ENCODE measurements at places on chromosomes 2 and 18.

DNA sequence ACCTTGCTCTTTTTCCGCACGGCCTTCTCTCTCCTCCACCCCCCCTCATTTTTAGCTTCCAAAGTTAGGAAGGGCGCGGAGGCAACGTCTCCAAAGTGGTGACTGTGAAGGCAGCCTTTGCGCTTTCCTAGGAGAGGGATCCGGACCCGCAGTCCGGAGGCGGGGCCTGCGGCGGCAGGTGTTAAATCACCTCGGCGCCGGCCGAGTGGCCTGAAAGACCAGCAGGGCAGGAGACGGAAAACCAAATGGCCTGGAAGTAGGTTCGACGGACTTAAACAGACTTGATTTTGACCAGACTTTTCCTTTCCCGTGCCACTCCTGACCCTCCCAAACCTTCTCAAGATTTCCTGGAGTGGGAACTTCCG lies 615 bp downstream of the GORASP2 start:
- no peak for DNase-seq

DNA sequence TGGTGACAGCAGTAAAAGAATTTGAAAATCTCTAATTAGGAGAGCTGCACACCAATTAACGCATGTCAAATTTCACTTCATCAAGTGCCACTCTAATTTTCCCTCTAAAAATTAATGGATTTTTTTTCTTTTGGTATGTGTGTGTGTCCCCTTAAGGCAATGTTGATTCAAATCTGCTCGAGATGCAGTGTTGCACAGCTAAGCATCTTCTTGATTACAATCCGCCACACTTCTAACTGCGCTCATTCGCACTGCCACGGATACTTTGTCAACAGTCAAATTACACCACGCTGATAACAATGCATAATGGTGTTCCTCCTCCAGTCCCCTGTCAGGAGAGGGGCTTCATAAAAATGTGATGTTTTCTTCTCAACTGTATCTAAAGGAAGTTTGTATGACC lies 261.4 kb downstream of the MEIS1 start:
- DNase-seq, result no peak

- no peak for DNase-seq
Measured at GRCh38 chr2:61898810-61899209, 6.7 kb upstream of the COMMD1 start.

DNA sequence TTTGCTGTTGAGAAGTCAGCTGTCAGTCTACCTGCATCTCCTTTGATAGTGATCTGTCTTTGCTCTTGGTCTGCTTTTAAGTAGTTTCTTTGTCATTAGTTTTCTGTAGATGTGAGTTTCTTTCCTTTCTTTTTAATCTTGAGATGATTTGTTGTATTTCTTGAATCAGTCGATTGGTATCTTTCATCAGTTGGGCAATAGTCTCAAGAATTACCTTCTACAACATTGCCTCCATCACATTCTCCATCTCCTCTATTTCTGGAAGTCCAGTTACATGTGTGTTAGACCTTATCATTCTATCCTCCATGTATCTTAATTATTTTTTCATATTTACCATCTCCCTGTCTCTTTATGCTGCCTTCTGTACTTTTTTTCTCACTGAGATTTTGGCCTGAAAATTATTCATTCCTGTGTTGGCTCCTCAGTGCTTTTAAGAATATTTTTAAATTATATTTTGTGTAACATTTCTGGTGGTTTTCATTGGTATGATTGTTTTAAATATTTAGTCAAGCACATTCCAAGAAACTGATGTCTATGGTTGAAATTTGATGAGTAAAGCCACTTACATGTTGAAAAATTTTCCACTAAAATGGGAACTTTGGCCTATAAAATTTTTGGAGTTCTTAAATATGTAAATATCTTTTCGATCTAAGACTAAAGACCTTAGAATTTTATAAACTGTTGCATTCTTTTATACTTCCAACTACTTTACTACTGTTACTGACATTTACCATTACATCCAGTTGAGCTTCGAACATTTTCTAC lies 239.5 kb upstream of the MGAT5 start:
- DNase-seq, result no peak

GRCh38 chr2:237264480-237265219 lies 149.3 kb downstream of the COL6A3 start:
- DNase-seq, result no peak

DNA sequence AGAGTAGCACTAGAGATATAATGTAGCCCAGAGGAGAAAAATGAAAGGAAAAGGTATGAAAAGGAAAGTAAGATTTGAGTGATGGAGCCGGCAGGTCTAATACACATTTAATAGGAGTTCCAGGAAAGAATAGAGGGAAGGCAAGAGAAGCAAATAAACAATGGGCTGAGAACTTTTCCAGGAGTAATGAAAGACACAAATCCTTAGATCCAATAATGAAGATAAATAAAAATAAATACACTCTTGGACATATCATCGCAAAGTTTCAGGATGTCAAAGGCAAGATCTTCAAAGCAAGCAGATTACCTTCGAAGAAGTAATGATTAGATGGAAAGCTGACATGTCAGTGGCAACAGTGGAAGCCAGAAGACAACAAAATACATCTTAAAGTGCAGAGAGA lies 102.0 kb upstream of the YWHAQ start:
- DNase-seq, result no peak

GRCh38 chr2:127219171-127220070 lies 678 bp downstream of the CYP27C1 start:
- DNase-seq, result no peak

- DNase-seq, result no peak
Measured at GRCh38 chr2:219775506-219775905, 148.1 kb downstream of the SLC4A3 start.

DNA sequence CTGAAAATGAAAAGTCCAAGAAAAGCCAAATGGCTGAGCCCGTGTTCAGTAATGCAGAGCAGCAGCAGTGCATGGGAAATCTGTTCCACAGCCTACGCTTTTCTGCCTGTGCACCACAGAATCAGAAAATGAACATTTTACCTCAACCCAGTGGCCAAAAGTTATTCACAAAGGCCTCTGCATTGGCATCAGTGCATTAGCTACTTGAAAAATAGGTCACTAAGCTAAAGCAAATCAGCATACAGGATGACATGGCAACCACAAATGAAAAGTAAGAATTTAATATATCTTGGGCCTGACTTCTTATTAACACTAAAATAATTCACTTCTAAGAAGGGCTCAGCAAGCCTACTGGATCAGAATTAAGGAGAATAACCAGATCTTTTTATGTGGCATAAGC lies 1145.3 kb upstream of the CHAC2 start:
- no peak for DNase-seq

GRCh38 chr2:235001237-235002133 lies 49.7 kb downstream of the SH3BP4 start:
- DNase-seq, result no peak

DNA sequence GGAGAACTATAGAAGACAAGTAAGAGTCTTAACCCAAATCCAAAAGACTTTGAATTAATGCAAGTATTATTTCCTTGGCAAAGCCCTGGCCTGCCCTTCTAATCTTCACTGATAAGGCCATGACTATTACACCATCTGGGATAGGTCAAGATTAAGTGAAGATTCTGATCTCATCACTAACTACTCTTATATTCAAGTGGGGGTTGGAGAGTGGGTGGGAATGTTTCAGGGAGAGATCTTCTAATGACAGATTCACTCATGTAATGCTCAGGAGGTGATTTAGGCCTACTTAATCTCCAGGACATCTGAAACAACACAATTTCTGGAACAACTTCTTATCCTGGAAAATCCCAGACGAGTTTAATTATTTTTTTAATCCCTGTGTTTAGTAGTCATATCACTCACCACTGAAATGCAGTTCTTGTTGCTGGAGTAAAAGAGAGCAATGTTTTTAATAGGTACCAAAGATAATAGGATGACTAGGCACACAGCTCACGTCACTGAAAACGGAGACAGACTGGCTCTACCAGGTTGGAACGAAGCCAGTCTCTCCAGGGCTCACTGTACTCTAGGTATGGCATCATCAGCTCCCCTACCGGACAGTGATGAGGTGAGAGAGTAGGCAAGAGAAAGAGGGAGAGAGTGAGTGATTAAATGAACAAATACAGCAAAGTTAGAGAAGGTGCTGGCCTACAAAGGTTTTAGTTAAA lies 133.1 kb downstream of the NCKAP5 start:
- peak; percentile 85 for DNase-seq

DNA sequence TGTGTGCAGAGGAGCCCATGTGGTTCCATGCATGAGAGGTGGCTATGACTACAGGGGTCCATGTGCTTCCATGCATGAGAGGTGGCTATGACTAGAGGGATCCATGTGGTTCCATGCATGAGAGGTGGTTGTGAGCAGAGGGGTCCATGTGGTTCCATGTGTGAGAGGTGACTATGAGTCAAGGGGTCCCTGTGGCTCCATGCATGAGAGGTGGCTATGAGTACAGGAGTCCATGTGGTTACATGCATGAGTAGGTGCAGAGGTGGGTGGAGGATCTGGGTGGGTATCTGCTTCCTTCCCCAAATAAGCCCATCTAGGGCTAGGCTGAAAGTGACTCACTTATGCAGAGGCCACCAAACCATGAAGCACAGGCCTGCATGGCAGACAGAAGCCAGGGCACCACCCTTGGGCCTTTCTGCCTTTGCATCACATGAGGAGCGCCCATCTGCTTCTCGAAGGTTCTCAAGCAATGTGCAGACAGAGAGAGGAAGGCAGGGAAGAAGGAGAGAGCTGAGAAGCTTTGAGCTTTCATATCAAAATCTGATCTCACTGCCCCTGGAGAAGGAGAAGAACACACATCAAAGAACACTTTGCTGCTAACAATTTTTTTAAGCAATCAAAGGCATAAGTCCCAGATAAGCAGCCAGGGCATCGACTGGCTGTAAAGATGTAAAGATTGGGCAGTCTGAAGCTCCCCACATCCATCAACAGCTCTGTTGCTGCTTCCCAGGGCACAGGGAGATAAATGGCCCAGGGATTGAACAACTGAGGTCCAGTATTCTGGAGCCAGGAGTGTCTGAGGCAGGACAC lies 137.6 kb downstream of the TNS1 start:
- DNase-seq, result no peak

DNA sequence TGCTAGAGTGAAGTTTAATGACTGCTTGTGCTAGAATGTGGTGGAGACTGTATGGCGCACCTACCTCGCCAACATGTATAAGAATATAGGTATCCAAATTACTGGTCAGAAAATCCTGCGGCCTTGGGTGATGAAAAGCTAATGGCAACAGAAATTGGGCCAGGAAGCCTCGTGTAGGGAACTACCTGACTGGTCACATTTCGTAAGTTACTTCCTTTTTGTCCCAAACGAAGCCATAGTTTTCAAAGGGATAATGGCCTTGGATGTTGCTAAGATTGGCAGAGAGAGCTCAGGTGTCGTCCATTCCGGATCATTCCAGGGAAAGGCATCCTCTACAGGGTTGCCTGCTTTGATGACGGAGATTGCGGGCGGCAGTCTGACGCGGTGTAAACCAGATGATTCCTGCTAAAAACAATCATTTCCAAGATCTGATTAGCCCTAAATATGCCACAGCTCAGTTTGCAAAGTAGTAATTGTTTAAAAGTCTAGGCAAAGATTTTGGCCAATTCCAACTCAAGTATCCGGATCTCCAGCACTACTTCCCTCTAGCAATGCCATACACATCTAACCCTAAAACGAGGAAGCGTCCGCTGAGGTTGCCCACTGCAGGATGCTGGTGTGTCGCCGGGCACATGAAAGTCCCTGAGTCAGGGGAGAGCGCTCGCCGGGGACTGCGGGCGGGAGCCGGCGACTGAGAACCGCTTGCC lies 708 bp upstream of the MALT1 start:
- DNase-seq, result no peak

- DNase-seq, result no peak
Measured at GRCh38 chr2:154670083-154670482, 28.4 kb upstream of the KCNJ3 start.

- DNase-seq, result no peak
Measured at GRCh38 chr2:240981871-240982800, 16.3 kb upstream of the SNED1 start.

GRCh38 chr2:60679036-60679780 lies 76.9 kb upstream of the PAPOLG start:
- DNase-seq, result no peak

- DNase-seq, result no peak
Measured at GRCh38 chr18:76390452-76391035, 104.5 kb downstream of the ZNF516 start.
